GM18507 (cell line): ENCODE measurements at places on chromosomes 7 and 10.

- DNase-seq: no peak
These were observed 17.9 kb downstream of the COL28A1 start for GRCh38 chr7:7517754-7518153.

DNA sequence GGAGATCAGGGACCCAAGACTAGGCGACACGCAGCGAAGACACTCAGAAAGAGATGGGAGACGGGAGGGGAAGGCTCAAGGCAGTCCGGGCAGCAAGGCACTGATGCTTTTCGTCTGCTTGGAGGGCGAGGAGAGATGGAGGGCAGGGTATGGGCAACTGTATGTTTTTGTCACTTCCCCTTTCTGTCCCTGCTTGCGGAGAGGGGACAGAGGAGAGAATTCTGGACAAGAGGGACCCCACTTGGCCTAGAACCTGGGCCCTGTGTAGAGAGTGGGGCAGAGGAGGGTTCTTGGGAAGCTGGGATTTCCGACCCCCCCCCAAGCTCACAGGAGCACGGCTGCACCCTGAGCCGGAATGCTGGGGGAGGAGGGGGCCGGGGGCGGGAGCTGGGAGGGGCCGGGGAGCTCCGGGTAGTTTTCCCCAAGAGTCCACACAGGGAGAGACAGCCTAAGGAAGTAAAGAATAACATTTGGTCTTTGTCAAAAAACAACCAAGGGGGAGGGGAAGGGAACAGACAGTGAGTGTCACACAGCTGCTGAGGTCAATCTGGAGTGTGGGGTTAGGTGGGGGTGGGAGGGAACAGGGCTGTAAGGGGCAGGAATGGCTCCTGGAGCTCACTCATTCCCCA lies 1.8 kb downstream of the LRCH4 start:
- DNase-seq: no peak

- DNase-seq: no peak
These were observed 27.4 kb upstream of the ENTPD1 start for GRCh38 chr10:95728526-95728925.

GRCh38 chr7:40354711-40355110 lies 219.9 kb downstream of the SUGCT start:
- no peak for DNase-seq

- DNase-seq: no peak
These were observed 13.8 kb upstream of the LMOD2 start for GRCh38 chr7:123641901-123642300.

GRCh38 chr10:78451592-78451991 lies 417.9 kb downstream of the RPS24 start:
- no peak for DNase-seq

DNA sequence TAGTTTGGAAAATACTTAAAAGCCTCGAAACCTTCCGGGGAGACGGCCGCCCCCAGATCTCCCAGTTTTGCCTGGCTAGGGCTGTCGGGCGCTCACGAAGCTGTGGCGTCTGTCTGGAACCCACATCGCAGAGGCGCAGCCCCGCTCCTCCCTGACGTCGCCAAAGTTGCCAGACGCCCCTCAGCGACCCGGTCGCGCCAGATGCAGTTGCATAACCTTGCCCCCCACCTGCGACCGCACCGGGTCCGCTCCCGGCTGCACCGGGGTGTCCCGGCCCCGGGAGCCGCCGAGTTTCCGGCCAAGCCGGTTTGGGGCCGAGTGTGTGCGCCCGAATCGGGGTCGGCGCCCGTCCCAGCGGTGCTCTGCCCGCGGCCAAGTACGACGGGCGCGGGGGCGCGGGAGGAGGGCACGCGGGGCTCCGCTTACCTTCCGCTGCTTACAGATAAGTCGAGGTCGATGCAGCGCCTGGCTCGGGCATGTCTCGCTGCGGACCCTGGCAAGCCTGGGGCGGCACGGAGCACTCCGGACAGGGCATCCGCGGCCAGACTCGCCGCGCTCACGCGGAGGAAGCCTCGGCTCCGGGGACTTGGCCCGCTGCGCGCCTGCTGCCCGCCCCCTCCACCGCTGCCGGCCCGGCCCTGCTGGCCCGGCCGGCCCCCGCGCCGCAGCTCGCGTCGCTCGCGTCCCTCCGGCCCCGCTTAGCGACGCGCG lies 665 bp downstream of the INSYN2A start:
- DNase-seq: no peak

GRCh38 chr10:17808971-17809841 lies at the start of gene MRC1:
Gene MRC1 (plus strand): TSS chr10:17809348. CDS start chr10:17809466, 118 bp downstream.
- no peak for DNase-seq

GRCh38 chr7:150964593-150965111 lies 13.5 kb downstream of the KCNH2 start:
- DNase-seq: no peak

GRCh38 chr10:103199488-103199887 lies 6.4 kb upstream of the NT5C2 start:
- DNase-seq: no peak

GRCh38 chr7:142581341-142581740 lies 167.9 kb upstream of the PRSS1 start:
- DNase-seq: no peak

- DNase-seq: no peak
These were observed 1021.3 kb downstream of the XPNPEP1 start for GRCh38 chr10:108901781-108902618.

GRCh38 chr10:80540136-80540535 lies 2.4 kb downstream of the SH2D4B start:
- no peak for DNase-seq

- DNase-seq: no peak
These were observed 19.2 kb downstream of the ITPRIP start for GRCh38 chr10:104318810-104319741.
